ENCODE measurements at places on chromosomes 1 and 21. TPM values are rescaled to one million over a fixed set of nuclear protein-coding genes. Genes with fewer than 3 reads are reported as not detected.

CD53 gene
- polyA plus RNA-seq = 10.1 TPM

DNA sequence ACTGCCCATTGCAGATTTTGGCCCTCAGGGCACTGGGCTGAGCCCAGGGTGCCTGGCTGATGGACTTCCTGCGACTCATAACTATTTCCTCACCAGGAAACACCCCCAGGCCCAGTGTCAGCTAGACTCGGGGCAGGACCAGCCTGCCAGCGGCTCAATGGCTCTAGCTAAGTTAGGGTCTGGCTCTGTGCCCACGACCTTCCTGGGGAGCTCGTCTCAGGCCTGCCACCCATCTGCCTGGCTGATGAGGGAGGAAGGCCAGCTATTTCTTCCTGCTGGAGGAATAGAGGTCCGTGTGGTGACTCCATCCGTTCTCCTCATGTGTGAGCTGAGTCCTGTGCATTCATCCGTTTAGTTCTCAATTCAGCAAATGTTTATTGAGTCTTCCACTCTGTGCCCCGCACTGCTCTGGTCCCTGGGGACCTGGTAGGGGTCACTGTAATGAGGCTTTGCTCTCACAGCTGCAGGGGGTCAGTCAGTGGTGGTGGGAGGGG is 44.5 kb downstream of the KIRREL1 start:
- no peak for DNase-seq

GRCh38 chr1:241808265-241808664 is 39.7 kb upstream of the EXO1 start:
- no peak for DNase-seq

CELA2B gene
- 5.4 TPM for polyA plus RNA-seq

DNA sequence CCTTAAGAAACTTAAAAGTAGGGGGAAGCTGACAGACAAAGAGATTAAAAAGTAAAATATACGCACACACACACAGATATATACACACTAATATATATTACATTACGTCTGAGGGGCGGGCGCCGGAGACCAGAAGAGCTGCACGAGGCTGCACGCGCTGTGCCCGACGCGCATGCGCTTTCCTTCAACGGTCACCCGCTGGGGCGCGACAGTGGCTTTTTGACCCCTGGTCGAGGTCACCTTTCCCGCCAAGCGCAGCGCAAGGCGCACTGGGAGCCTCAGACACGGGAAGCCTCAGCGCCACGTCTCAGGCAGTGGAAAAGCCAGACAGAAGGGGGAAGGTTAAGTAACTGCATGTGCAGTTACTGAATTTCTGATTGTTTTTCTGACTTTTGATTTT is at the start of gene HORMAD1:
Gene HORMAD1, minus strand, starts transcription at position 193 of the 400 bp plus-strand sequence. CDS start 1,390 bp downstream, outside the sequence.
- no peak for DNase-seq

DNA sequence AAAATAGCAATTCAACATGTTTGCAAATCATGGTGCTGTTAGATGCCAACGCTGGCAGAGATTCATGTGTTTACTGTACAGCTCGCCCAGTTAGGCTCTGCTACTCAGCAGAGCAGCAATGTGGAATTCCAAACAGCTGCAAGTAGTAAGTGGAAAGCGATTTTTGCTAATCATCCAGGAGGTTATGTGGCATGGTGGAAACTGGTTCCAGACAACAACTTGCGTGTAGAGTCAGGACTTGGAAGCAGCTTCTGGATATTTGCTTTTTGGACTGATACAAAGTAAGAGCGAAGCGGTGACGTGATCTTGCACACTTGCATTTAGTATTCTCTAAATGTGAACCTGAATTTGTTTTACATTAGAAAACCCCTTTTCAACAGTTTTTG is 27.1 kb upstream of the HHAT start:
- DNase-seq = peak; percentile 81

- DNase-seq = no peak
Measured at GRCh38 chr1:6269720-6270400, 9.0 kb upstream of the GPR153 start.

TEX38 gene
- polyA plus RNA-seq = 0.24 TPM

DNA sequence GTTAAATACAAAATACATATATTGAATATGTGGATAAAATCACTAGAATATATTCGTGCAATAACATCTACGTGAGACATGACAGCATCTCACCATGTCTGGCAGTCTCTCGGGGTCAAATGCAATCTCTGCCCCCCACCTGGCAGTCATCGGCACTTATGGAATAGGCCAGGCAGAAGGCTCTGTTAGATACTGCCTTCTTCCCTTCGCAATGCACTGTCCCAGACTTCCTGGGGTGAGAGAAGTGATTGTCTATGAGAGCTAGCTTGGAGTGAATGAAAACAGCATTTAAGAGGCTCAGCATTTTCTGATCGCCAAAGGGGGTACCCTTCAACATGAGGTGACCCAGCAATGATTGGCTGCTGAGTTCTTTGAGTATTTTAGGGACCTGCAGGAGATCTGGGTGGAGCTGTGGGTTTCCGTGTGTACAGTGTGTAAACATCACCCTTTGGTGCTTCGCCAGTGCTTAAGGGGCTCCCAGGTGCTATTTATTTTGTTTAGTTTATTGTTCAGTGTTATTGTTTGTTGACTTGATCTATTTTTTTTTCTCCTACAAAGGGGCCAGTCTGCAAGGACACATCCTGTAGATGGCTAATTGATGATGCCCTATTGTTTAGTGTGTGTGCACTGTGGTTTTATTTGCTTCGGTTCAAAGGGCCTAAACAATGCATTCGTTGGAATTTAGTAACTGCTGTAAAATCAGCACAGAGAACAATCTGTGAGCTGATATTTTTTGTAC is 10.2 kb downstream of the ERG start:
- DNase-seq = no peak

IFNLR1 gene
- 1.2 TPM for polyA plus RNA-seq

- DNase-seq = no peak
Measured at GRCh38 chr1:147833231-147833860, 69.2 kb upstream of the GJA8 start.

GRCh38 chr1:162233066-162233465 is 143.6 kb downstream of the SPATA46 start:
- DNase-seq = no peak

SPRR2F gene
- not detected for polyA plus RNA-seq

PRKAB2 gene
- 54.0 TPM for polyA plus RNA-seq

GRCh38 chr1:119909890-119910596 is 13.7 kb upstream of the ADAM30 start:
- DNase-seq = no peak

- no peak for DNase-seq
Measured at GRCh38 chr1:170369000-170369399, 163.0 kb upstream of the GORAB start.

GRCh38 chr1:237671262-237671661 is 219.5 kb downstream of the ZP4 start:
- DNase-seq = no peak

DNA sequence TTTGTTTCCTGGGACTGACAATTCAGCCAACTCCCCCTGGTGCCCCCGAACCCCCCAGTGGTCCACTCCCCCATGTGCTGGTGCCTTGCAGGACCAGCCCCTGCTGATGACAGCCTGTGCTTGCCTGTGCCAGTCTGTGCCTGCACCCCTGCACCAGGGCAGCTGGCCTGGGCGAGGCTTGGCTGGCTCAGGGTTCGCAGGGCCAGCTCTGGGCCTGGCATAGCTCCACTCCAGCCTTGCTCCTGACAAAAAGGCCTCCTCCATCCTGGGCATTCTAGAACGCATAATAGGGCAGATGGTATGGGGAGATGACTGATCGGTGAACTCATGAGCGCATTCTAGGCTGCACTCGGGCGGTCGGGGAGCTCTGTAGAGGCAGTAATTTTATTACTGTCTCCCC is 5.4 kb downstream of the CNTN2 start:
- DNase-seq = no peak

DNA sequence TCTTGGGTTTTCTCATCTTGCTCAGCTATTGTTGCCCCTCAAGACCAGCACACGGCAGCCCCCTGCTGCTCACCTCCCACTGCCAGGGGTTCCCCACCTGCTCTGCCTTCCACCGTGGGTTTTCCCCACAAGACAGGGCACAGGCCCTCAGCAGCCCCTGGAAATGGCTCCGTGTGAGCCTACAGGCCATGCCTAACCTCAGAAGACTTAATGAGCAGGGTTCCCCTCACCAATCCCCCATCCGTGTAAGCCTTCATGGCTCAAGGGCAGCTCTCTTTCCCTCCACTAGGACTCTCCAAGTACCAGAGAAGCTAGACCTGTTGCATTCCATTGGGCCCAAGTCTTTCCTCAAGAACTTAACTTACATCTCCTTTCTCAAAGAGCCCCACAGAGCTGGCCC is 18.4 kb upstream of the RCAN3 start:
- DNase-seq = no peak

- DNase-seq = no peak
Measured at GRCh38 chr1:29669158-29669871, 433.0 kb downstream of the PTPRU start.

DNA sequence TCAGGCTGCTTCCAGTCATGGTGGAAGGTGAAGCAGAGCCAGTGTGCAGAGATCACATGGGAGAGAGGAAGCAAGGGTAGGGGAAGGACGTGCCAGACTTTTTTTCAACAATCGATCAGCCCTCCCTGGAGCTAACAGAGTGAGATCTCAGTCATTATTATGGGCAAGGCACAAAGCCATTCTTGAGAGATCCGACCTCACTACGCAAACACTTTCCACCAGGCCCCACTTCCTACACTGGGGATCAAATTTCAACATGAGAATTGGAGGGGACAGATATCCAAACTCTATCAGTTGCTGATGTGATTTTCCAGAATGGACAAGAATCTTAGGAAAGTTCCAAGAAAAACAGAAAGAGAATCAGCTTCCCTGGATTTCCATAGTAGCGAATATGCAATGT is 60.5 kb downstream of the BACE2 start:
- DNase-seq = no peak

DNA sequence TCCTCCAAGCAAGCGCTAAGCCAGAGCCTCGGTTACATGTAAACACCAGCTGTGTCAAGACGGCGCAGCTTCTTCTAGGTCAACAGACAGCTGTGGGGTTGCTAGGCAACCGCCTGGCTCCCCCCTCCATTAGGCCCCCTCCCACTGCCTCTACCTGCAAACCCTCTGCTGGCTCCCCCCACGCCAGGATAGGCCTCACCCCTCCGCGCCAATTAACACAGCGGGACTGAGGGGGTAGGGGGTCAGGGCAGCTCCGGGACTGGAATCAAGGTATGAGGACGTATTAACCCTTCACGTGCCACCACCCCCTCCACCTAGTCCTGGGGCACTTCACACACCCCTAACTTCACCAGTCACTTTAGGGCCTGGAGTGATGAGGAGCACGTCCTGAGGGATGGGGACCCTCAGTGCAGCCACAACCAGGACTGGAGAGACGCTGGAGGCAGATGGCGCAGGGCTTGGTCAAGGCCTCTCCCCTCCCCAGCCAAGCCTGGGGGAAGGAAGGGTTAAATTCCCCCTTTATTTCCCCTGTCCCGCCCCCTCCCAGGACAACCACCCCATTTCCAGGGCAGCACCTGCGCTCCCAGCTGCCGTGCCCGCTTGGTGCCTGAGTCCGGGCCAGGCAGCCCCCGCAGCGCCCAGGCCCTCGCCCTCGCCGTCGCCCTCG is 37.4 kb upstream of the WASF2 start:
- peak; percentile 90 for DNase-seq

- DNase-seq = no peak
Measured at GRCh38 chr1:15218287-15219279, 28.4 kb upstream of the FHAD1 start.

DNA sequence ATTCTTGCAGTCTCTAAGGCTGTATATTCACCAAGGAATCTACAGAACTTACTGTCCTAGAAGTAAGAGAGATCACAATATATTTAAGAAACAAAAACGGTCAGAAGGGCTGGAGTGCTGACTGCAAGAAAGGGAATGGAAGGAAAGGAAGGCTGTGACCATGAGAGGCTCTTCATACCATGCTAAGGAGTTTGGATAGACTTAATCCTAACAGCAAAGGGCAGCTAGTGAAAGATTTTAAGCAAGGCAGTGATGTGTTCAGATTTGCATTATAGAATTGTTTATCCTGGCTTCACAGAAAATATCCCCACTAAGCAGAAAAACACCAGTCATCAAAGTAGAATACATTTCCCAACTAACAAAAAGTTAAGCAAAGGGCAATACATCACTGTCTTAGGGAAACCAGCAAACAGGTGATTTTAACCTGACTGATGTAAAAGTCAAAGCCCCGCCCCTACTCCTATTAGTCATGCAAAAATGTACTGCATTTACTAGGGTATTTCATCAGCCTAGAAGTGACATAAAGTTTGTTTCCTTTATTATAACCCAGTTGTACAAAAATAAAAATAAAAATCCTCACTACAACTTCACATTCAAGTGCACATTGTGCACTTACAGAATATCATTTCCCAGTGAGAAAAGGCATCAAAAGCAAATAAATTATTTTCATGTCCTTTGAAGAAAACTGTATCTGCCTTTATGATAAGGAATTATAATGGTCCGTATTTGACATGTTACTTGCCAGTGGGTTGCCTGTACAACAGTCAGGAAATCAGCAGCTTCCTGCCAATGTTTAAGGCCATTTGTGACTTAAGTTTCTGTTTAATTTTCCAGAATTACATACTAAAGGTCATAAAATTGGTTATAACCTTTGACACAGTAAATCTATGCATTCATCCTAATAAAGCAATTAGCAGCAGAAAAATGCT is 17.2 kb downstream of the JAK1 start:
- no peak for DNase-seq
